ENCODE measurements at places on chromosomes 5 and 9.

DNA sequence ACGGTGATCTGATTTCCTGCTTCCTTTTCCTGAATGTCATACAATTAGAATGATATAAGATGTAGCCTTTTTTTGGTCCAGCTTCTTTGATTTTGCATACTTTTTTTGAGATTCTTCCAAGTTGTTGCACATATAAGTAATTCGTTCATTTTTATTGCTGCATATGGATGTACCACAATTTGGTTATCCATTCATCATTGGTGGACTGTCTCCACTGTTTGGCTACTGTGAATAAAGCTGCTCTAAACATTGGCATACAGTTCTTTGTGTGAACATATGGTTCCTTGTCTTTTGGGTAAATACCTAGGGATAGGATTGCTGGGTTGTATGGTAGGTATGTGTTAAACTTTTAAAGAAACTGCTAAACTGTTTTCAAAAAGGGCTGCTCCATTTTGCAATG, 52.6 kb downstream of the OR1J1 start:
- DNase-seq = no peak

DNA sequence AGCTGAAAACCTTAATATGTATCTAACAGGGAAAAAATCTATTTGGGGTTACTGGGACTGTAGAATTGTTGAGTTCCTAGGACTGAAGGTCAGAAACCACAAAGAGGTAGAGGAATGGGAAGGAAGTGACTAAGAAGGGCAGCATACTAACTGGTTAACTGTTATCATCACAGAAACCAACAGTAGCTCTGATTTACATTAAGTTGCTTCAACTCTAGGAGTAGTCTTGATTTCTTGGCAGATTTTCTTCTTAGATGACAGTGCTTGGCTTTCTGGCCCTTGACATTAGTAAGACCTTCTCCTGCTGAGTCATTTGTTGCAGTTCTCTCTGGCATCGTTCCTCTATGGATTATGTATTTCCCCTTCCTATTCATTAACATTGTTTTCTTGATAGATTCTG, 116.1 kb upstream of the RASA1 start:
- no peak for DNase-seq

DNA sequence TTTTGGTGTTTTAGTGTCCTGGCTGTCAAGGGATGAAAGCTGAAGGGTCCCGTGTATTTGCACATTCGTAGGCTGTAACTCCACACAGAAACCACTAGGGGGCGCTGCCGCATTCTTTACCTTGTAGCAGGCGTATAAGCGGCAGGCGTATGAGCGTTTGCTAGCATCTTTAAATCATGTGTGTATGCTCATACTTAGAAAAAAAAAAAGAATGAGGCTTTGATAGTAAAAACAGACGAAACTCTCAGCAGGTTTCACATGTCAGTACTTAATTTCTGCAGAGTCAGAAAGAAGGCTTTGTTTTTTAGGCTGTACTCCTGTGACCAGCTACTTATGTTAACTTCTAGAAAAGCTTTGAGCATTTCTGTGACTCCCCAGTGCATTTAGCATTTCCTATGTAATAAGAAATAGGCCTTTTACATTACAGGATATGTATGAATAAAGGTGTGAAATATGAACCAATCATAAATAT, 218.8 kb upstream of the ADAMTSL1 start:
- peak; percentile 15 for DNase-seq

- DNase-seq = no peak
Observed at GRCh38 chr5:167993771-167994170, 297.7 kb upstream of the WWC1 start.

DNA sequence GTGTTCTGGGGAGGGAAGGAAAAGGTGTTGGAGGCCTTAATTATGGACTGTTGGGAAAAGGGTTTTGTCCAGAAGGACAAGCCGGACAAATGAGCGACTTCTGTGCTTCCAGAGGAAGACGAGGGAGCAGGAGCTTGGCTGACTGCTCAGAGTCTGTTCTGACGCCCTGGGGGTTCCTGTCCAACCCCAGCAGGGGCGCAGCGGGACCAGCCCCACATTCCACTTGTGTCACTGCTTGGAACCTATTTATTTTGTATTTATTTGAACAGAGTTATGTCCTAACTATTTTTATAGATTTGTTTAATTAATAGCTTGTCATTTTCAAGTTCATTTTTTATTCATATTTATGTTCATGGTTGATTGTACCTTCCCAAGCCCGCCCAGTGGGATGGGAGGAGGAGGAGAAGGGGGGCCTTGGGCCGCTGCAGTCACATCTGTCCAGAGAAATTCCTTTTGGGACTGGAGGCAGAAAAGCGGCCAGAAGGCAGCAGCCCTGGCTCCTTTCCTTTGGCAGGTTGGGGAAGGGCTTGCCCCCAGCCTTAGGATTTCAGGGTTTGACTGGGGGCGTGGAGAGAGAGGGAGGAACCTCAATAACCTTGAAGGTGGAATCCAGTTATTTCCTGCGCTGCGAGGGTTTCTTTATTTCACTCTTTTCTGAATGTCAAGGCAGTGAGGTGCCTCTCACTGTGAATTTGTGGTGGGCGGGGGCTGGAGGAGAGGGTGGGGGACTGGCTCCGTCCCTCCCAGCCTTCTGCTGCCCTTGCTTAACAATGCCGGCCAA, 19.1 kb downstream of the PTGES2 start:
- DNase-seq = no peak

DNA sequence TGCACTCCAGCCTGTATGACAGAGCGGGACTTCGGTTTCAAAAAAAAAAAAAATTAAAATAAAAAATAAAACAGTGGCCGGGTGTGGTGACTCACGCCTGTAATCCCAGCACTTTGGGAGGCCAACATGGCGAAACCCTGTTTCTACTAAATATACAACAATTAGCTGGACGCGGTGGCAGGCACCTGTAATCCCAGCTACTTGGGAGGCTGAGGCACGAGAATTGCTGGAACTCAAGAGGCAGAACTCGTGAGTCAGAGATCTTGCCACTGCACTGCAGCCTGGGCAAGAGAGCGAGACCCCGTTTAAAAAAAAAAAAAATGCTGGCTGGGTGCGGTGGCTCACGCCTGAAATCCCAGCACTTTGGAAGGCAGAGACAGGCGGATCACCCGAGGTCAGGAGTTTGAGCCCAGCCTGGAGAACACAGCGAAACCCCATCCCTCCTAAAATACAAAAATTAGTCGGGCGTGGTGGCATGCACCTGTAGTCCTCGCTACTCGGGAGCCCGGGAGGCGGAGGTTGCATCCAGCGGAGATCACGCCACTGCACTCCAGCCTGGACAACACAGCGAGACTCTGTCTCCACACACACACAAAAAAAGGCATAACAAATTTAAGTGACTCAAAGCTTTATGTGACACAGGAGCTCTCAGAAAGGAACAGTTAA, 1.5 kb upstream of the NPM1 start:
- no peak for DNase-seq

Measured in activated CD4-positive, alpha-beta T cell treated with anti-CD3 and anti-CD28 coated beads, Interleukin-2, amount 50 U/mL, for 24 hours (primary cell).